ENCODE measurements at places on chromosomes 4 and X. TPM values are rescaled to one million over a fixed set of nuclear protein-coding genes. Genes with fewer than 3 reads are reported as not detected.

The ZDHHC15 gene
- 2.6 TPM for total RNA-seq

The SYAP1 gene
- 23.9 TPM for total RNA-seq

The UGT2B17 gene
- not detected for total RNA-seq

DNA sequence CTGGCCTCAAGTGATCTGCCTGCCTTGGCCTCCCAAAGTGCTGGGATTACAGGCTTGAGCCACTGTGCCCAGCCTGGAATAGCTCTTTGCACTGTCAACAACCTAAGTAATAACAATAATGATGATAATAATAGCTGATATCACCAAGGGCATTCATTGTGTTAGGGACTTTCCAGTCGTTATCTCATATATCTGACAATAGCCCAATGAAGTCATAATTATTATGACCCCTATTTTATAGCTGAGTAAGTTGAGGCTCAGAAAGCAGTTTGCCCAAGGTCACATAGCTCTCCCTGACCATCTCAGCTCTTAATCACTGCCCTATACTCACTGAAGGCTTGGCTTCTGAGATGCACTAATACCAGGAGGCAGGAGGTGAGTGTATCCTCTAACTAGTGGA, 18.7 kb upstream of the MAP7D3 start:
- no peak for DNase-seq

- DNase-seq = peak; percentile 53
Observed at GRCh38 chr4:76546759-76547742, 112.0 kb downstream of the SHROOM3 start.

DNA sequence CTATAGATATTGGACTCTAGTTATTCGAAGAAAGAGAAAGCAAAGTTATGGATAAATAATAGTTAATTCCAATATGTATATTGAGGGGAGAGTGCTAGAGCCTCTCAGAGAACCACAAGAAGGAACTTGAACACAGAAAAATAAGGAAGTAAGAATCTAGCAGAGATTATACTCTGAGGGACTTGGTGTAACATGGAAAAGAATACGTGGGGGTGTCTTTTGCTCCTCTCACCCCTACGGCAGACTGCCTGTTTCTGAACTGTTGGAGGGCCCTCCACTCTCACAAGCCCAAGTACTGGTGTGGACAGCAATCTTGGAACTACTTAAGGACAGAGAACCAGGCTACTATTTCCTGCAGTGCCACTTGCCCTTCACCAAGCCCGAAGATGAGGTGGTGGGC, 1174.4 kb upstream of the PCDH10 start:
- no peak for DNase-seq

- no peak for DNase-seq
Observed at GRCh38 chr4:111775556-111776297, 369.5 kb upstream of the FAM241A start.

GRCh38 chr4:165634766-165635165, 238.3 kb upstream of the TLL1 start:
- no peak for DNase-seq

GRCh38 chr4:41256740-41257256, at the start of gene UCHL1:
Gene UCHL1 (plus strand): TSS chr4:41256928. CDS start chr4:41256977, 49 bp downstream.
- DNase-seq = no peak

DNA sequence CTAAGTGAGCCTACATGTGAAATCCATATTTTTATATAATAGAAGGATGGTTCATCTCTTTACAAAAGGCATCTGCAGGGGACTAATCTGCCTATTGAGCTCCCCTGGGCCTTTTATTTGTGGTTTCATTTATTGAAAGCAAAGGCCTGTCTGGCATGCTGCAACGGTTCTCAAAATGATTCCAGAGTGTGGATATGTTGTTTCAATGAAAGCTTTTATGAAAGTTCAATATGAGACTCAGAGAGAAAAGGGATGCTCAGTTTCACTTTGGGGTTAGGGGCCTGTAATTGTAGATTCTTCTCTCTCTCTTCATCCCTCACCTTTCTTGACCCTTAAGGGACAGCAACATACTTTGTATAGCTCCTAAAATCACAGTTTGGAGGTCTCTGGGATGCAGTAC, 204.2 kb upstream of the CASK start:
- DNase-seq = no peak

- DNase-seq = no peak
Observed at GRCh38 chrX:153903991-153904957, at the start of gene AVPR2. Gene AVPR2 (plus strand): TSS chrX:153904673. CDS start chrX:153905146, 473 bp downstream.

- no peak for DNase-seq
Observed at GRCh38 chrX:79270401-79270800, 96.7 kb downstream of the ITM2A start.
